ENCODE measurements at places on chromosomes 13 and 19. TPM values are rescaled to one million over a fixed set of nuclear protein-coding genes. Genes with fewer than 3 reads are reported as not detected.

DNA sequence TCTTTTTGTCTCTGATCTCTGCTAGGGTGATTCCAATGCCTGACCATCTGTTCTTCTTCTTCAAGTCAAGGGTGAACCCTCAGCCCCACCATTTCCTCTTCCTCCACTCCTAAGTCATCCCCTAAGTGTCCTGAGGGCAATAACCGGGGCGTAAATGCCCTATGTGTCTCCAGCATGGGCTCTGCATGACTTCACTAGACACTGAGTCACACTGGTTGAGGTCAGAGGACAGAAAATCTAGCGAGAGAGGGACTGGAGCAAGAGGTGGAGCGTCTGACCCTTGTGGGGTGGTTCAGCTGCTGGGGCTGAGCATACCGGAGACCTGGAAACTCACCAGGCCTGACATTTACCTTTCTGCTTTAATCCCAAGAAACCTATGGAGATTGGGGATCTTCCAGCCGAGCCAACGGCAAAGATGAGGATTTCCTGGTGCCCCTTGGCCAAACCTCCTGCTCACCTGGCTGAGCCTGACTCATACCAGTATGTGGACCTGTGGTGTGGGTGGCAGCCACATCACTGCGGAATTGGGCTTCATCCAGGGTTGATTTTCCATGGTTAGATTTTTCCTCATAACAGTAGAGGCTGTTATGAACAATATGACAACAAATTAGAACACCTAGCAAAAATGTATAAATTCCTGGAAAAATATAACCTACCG lies 26.9 kb downstream of the SCGB2B2 start:
- no peak for DNase-seq

- no peak for DNase-seq
Measured at GRCh38 chr19:40553885-40554857, 22.5 kb upstream of the SHKBP1 start.

- no peak for DNase-seq
Measured at GRCh38 chr13:62653371-62653770, 1237.7 kb upstream of the PCDH20 start.

GRCh38 chr13:27605099-27605498 lies 15.2 kb downstream of the LNX2 start:
- DNase-seq = no peak

Gene CGB5
- 0.19 TPM for total RNA-seq

Gene PLIN5
- total RNA-seq = 1.2 TPM

Data from thymus (tissue), 14 donors.